ENCODE measurements at places on chromosomes 2 and 18.

DNA sequence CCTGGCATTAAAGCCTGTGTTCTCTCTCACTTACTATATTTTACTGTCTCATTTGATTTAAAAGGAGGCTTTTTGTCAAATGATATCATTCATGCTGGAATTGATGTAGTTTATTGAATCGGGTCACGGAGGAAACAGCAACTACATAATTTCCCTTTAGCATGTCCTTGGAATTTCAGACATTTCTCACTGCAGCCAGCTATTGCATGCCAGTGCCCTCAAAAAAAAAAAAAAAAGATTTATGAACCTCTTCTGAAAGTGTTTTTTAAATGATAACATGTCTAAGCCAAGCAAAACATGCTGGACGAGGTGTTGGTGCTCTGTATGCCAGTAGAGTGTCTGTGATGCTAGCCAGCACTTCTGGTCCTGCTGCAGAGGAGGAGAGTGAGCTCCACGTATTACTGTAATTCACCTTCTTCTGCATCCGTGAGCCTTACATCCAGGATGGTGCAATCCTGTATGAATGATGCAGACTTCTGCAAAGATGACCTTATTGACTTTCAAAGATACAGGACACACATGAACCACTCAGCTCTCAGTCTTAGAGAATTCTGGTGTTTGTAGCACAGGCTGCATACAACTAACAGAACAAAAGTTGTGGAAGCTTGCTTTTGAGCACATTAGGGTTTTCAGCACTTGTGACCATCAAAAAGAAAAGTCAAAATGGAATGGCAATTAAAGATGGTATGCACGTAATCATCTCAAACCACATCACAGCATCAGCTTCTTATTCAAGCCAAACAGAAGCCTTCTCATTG is 31.1 kb downstream of the UGP2 start:
- DNase-seq, result no peak

- no peak for DNase-seq
Observed at GRCh38 chr2:56268856-56269255, 85.1 kb downstream of the CCDC85A start.

DNA sequence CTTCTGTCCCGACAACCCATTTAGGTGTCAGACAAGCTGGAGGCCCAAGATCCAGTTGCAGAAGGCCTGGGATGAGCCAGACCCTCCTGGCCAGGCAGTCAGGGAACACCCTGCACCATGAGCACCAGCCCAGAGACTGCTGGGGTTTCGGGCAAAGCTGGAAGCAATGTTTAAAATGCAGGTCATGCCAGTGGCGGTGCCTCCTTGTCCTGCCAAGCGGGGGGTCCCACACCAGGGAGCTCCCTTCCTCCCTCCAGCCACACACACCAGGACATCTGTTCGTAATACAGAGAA is 230.2 kb downstream of the ATAD2B start:
- DNase-seq, result no peak

DNA sequence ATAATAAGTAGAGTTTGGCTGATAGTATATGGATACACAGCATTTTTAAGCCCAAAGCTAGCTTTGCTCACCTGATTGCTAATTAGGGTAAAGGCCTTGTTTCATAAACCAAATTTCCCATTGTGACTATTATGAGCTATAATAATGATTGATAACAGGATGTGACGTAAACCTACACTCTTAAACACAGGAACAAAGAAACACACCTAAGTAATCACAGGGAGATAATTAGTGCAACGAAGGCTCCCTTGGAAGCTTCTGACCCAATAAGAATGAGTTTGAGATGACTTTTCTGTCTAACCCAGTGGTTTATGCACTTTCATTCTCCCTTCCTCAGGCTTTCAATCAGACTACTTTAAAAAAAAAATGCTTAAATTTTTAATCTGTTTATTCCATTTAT is 683.2 kb downstream of the SATB2 start:
- no peak for DNase-seq

GRCh38 chr18:7931763-7932162 is 364.6 kb downstream of the PTPRM start:
- no peak for DNase-seq

GRCh38 chr18:58349650-58350049 is 279.2 kb downstream of the ALPK2 start:
- DNase-seq, result no peak

GRCh38 chr18:48826806-48827205 is 124.0 kb downstream of the SMAD7 start:
- no peak for DNase-seq

- no peak for DNase-seq
Observed at GRCh38 chr2:91442246-91442905, 2750.9 kb downstream of the RPIA start.

GRCh38 chr2:13539296-13539695 is 822.6 kb downstream of the TRIB2 start:
- DNase-seq, result no peak

GRCh38 chr18:33818145-33818544 is 240.1 kb downstream of the ASXL3 start:
- DNase-seq, result no peak

DNA sequence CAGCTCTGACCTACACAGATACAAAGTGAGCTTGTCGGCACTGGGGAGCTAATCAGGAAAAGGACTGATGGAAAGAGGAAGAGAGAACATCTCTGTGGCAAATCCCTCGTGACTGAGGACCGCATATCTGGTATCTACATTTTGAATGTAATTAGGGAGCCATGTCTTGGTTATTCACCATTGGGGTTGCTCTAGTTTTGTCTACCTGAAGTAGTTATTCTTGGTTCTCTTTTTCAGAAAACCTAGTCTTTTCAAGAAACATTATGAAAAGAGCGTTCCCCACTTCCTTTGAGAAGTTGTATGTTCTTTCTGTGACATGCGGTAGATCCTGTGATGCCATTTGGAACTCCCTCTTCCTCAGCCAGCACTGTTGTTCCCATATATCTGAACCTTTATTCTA is 104.4 kb downstream of the DOCK10 start:
- no peak for DNase-seq

GRCh38 chr2:152858594-152859265 is 140.3 kb downstream of the ARL6IP6 start:
- no peak for DNase-seq

DNA sequence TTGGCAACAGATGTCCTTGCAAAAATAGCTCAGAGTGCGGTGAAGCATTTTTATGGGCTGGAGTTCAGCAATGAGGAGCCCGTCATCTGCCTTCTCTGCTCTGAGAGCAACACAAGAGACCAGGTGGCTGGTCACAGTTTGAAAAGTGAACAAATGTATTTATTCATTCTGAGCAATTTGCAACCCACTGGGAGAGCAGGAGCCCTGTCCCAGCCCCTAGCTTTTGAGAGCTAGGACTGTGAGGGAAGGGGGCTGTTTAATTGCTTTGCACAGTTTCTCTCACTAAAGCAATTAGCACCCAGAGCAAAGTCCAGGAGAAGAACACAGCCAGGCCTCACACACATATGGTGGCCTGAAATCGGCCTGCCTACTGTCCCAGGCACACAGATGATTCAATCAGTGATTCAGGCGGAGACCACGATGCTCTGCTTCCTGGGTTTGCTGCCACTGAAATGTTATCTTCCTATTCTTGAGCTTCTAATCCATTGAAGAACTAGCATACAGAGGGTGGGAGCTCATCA is 646.1 kb upstream of the ACVR2A start:
- DNase-seq, result no peak

- DNase-seq, result no peak
Observed at GRCh38 chr2:130261970-130262760, 63.9 kb upstream of the TUBA3E start.

- DNase-seq, result no peak
Observed at GRCh38 chr2:61995065-61995464, 89.6 kb downstream of the COMMD1 start.

DNA sequence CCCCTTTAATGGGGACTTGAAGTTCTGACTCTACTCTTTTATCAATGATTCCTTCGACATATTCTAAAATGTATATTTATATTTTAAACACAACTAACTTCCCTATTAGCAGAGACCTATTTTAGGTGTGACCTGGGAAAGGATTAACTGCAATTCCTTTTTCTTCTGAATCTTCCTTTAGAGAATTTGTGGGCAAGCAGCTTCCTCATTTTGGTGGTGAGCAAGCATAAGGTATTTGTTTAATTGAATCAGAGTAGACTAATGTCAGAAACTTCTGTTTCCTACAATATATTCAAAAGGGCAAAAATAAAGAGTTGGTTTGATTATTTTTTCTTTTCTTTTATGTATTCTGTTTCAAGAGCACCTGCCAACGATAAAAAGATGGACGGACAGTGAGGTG is 237.0 kb downstream of the IKZF2 start:
- DNase-seq, result no peak

DNA sequence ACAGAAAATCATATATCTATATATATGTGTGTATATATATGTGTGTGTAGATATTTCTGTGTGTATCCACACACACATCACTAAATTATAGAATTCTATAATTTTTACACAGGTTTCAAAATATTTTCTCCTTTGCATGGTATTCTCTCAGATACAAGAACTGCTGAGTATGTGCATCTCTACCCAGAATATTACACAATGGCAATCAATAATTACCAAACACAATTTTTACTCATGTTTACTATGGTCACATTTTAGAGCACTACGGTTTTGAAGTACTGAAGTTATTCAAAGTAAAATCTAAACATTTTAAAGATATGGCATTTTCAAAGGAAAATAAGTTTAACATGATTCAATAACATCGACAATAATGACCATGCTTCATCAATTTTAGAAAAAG is 258.5 kb downstream of the PAX3 start:
- no peak for DNase-seq

DNA sequence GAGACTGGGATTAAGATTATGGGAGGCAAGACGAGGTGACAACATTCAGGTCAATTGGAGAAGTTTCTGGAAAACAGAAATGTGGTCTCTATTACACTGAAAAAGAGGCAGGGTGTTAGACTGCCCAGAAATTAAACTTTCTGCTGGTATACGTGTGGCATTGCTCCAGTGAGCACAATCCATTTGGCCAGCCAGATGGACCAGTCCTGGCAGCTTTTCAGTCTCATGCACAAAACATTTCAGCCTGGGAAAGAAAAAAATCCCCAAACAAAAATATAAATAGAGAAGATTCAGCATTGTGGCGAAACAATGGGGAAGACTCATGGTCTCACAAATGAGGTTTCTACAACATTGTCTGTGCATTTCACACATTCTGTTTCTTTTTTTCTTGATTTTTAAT is 113.9 kb downstream of the HNMT start:
- DNase-seq, result no peak

DNA sequence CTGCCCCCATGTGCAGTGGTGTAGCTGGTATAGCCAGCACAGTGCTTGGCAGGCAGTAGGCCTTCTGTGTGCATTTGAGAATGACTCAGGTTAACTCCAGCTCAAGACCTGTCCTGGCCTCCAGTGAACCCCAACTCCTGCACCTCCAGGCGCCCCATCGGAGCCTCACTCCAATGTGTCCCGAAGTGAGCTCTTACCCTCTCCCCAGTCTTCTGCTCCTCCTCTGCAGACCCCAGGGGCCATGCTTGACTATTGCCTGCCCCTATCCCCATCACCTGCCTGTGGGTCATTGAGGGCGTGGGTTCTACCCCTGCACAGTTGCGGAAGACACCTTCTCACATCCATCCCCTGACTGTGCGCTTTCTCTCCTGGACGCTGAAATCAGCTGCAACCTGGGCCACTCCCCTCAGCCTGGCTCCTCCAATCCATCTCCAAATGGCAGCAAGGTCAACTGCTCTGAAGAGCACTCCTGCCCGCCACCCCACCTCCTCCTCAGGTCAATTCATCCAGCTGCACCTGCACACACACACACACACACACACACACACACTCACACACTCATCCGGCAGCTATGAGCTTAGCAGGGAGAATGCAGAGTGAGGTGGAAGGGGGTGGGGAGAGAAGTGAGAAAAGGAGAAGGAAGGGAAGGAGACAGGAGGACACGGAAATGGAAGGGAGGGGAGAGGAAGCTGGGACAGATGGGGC is 130.3 kb upstream of the GLI2 start:
- DNase-seq, result no peak

GRCh38 chr2:217642944-217643343 is 359.9 kb downstream of the TNS1 start:
- DNase-seq, result no peak

- DNase-seq, result no peak
Observed at GRCh38 chr18:51561821-51562220, 364.3 kb upstream of the MEX3C start.

- no peak for DNase-seq
Observed at GRCh38 chr2:75800456-75800855, 89.7 kb upstream of the GCFC2 start.

DNA sequence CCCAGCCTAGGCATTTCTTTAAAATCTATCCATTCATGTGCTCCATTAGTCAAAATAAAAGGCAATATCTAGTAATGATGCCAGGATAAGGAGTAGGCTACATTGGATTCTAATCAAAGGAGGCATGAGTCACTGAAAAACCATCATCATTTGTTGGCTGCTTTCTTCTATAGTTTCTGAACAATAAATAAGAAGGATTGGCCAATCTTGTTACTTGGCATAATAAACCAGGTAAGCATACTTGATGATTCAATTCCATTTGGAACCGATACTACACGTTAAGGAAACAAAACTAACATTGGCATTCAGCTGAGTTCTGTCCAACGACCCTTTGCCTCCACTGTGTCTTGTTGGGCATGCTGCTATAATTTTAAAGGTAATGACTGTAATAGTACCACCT is 27.2 kb downstream of the ATP8B1 start:
- no peak for DNase-seq

GRCh38 chr2:27356056-27356381 is 545 bp downstream of the GTF3C2 start:
- DNase-seq, result no peak

DNA sequence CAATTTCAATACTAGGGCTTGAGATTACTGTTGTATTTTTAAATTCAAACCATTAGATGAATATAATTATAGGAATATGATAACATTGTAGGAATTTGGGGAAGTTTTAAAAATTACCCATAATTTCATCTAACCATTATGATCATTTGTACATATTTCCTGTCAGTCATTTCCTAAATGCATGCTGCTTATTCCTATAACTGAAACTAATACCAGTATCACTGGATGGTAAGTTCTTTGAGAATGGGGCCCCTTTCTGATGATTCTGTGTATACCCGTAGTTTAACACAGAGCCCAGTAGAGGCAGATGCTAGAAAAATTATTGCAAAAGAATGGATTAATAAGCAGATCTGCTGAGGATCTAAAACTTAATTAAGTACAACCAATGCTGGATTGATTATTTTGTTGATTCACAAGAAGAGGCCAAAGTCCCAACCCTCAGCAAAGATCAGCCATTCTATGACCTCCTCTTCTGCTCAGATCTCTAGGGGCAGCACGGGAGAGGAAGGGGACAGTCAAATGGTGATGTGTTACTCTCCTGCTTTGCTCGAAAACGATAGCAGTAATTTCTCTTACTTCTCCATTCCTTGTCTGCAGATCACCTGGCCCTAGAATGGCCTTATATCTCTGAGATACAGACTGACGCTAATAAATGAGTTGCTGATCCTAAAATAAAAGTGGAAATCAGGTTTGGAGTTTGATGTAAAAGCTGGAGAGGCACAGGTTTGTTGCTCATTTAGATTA is 69.5 kb upstream of the PELI1 start:
- DNase-seq, result no peak

Data from stimulated activated CD8-positive, alpha-beta memory T cell treated with anti-CD3 and anti-CD28 coated beads, Interleukin-7, amount 100 ng/mL, for 4 hours (primary cell).